DMS79 (cell line): ENCODE measurements at places on chromosomes 12 and 14.

DNA sequence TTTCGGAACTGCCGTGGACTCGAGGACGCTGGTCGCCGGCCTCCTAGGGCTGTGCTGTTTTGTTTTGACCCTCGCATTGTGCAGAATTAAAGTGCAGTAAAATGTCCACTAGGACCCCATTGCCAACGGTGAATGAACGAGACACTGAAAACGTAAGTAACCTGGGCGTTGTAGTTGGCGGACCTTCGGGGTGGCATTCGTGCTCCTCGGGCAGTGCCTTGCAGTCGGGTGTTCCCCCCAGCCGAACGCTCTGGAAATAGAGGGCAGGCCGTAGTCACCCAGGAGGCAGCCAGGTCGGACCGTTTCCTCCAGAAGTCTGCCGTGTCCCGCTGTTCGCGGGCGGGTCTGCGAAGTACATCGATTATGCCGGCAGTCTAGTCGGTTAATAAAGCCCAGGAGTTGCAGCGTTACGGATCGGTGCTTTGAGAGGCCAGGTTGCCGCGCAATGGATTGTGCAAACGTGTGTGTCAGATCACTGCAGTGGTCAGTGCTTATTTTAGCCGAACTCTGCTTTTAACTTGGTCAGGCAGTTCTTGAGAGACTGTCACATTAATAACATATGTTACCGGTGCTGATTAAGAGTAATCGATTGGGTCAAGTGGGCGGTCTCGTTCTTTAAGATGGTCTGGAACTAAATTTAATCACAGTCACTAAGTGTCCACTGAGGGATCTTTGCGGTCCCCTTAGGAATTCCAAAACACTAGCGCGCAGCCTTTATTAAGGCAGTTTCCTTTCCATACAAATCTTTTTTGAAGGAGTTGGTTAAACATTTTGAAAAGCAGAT lies 906 bp downstream of the MARK3 start:
- peak; percentile 15 for DNase-seq

DNA sequence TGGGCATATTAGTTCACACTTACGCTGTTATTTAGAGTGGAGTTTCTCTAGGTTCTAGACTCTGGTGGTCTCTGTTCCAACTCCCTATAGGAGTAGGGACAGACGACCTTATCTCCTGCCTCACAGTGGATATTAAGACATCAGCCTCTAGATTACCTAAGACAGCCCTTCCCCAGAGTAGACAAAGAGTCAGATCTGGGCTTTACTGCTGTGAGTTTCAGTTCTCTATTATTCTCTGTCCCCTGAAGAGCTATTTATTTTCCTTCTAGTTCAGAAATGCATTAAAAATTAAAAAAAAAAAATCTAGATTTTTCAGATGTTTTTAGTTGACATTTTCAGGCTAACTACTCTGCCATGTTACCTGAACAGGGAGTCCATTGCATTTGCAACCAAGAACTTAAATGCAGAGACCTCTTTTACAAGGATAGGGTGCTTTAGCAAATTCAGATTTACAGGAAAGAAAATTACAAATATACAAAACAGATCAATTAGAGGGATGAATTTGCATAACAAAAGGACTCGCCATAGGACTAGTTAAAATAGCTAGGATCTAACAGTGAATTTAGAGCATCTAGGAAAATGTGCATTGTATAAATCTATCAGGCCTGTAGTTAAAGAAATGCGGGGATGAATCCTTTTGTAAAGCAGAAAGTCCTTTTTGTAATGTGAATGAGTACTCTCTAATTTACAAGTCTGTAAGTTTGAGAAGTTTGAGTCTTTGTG lies 381.4 kb downstream of the APAF1 start:
- DNase-seq, result no peak

DNA sequence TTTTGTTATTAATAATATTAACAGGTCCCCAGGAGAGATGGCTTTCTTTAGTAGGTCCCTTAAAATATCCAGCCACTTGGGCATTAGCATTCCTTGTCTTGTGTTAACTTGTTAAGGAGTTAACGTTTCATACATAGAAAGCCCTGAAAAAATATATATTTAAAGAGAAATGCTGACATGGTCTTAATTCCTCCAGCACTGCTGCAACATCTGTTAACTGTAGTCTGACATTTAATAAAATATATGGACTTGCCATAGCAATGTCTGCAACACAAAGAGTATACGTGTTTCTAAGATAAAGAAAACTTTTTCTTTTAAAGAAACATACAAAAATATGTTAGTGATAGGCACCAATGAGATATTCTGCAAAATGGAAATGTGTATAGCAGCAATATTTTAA lies 10.0 kb downstream of the SLC38A4 start:
- DNase-seq, result no peak

DNA sequence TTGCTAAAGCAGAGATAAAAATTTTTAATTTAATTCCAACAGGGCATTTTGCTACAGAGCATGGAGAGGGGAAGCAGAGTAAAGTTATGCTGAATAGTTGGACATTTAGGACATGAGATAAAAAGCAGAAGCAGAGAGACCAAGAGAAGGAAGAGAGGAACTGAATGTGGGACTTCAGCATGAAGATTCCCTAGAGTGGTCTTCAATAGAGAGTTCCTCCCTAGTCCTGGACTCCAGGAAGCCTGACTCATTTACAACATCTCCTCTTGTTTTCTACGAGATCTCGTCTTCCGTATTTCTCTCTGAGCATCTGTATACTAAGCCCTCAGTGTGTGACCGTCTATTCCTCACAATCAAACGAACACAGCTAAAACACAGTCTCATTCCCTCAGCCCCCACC lies 35.2 kb upstream of the IFT81 start:
- DNase-seq, result no peak
